ENCODE measurements at places on chromosomes 12 and 14. TPM values are rescaled to one million over a fixed set of nuclear protein-coding genes. Genes with fewer than 3 reads are reported as not detected.

OR4K14 gene
- total RNA-seq, result not detected

EFCAB11 gene
- 13.6 TPM for total RNA-seq

P2RX2 gene
- not detected for total RNA-seq

CCDC196 gene
- not detected for total RNA-seq

LBHD2 gene
- total RNA-seq, result not detected

TMEM106C gene
- total RNA-seq, result 139 TPM

OTX2 gene
- total RNA-seq, result not detected

BEGAIN gene
- 7.0 TPM for total RNA-seq

ADGRD1 gene
- 0.55 TPM for total RNA-seq

STON2 gene
- total RNA-seq, result 2.6 TPM

A2M gene
- not detected for total RNA-seq

KLRC1 gene
- total RNA-seq, result not detected

LRRIQ1 gene
- 0.69 TPM for total RNA-seq

PTPN6 gene
- 12.7 TPM for total RNA-seq

SMIM10L1 gene
- total RNA-seq, result 7.6 TPM

PMCH gene
- not detected for total RNA-seq

MMP17 gene
- 11.0 TPM for total RNA-seq

PLEK2 gene
- total RNA-seq, result 20.6 TPM

TESPA1 gene
- not detected for total RNA-seq

GLI1 gene
- total RNA-seq, result 5.6 TPM

SIRT4 gene
- total RNA-seq, result 0.90 TPM

SLC2A14 gene
- 0.63 TPM for total RNA-seq

FGF6 gene
- total RNA-seq, result not detected

TROAP gene
- total RNA-seq, result 81.1 TPM

IRAK3 gene
- total RNA-seq, result 1.3 TPM

PZP gene
- total RNA-seq, result not detected

LRRC10 gene
- not detected for total RNA-seq

LYZ gene
- total RNA-seq, result 0.05 TPM

TAS2R8 gene
- total RNA-seq, result not detected

CKAP4 gene
- 82.6 TPM for total RNA-seq

LGR5 gene
- not detected for total RNA-seq

AQP6 gene
- total RNA-seq, result not detected

NCKAP5L gene
- 8.1 TPM for total RNA-seq

RPL10L gene
- total RNA-seq, result not detected

KRT73 gene
- total RNA-seq, result not detected

BICDL1 gene
- 4.1 TPM for total RNA-seq

PRICKLE1 gene
- total RNA-seq, result 0.64 TPM

TAOK3 gene
- total RNA-seq, result 9.2 TPM

PPP4R4 gene
- total RNA-seq, result 0.29 TPM

CELA1 gene
- total RNA-seq, result not detected

NPAS3 gene
- total RNA-seq, result not detected

GPR84 gene
- 0.11 TPM for total RNA-seq

CMA1 gene
- total RNA-seq, result not detected

C12orf50 gene
- not detected for total RNA-seq

TPH2 gene
- total RNA-seq, result not detected

C14orf39 gene
- not detected for total RNA-seq

KRT78 gene
- 0.15 TPM for total RNA-seq

SERPINA3 gene
- 12.5 TPM for total RNA-seq

GRIP1 gene
- 3.5 TPM for total RNA-seq

RERG gene
- 0.25 TPM for total RNA-seq

OXA1L gene
- 146 TPM for total RNA-seq

MAP1LC3B2 gene
- 1.3 TPM for total RNA-seq
